ENCODE measurements at places on chromosomes 12 and 14.

DNA sequence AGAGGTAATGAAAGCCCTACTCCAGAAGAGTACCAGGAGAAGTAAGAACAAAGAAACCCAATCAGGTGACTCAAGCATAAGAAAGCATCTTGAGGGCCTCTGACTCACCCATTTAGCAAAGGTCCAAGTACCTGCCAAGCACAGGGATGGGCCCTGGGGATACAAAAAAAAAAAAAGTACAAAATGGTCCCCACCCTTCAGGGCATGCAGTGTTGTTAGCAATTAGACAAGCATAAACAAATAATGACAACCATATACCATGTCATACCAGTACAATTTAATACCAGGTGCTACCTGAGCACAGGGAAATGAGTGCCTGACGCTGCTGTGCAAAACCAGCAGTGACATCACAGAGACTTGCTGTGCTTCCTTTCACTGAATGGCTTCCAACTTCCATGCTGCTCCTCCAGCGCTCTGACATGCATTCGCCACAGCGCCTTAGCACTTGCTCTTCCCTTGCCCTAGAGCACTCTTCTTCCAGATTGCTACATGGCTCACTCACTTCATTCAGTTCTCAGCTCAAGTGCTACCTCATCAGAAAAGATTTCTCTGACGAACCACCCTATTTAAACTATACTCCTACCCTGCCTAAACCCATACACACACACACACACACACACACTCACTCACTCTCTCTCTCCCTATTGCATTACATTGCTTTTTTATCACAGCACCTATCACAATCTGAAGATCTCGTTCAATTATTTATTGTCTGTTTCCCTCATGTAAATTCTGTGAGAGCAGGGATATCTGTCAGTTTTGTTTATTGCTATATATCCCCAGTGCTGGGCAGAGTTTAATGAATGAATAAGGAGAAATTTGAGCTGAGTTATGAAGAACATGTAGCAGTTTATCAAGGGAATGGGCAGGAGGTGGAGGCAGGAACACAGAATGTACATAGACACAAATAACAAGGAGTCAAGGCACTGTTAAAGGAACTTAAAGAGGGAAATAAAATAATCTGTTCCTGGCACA is 12.9 kb upstream of the EPS8 start:
- no peak for DNase-seq

DNA sequence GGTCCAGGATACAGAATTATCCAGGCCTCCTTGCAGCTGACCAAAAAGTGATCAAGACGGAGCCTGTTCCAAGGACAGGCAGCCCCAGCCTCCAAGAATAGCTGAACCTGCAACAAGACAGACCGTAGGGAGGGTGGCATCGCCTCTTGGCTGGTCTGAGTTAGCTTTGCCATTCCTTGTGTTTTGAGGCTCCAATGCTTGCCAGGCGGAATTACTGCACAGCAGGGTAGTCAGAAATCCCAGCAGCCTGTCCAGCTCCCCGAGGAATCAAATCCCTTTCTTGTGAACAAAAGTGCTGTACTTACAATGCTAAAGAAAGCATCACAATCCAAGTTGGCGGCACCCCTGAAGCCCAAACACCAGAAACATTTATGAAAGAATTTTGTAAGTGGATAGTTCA is 246.9 kb downstream of the TMEM132C start:
- no peak for DNase-seq

GRCh38 chr12:100995771-100996170 is 201.2 kb downstream of the ANO4 start:
- DNase-seq, result no peak

DNA sequence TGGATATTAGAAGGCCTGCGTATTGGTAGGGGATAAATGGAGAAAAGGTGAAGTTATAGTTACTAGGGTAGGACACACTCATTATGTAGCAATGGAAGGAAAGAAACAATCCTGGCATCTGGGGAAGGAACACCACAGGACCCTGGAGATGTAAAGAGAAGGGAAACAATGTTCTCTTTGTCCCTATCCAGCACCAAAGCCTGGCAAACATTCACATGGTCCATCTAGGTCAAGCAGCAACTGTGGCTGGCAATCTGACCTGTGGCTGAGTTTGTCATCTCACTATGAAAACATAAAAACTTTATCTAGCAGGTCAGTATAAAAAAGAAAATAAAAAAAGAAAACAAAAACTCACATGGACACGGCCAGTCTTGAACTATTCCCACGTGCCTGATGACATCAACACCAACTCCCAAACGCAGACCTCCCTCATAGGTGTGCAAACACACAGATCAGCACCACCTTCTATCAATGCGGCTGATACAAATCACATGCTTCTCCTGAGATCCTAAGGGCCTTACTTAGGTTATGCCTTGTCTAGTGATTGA is 2.6 kb downstream of the POMT2 start:
- DNase-seq, result no peak

DNA sequence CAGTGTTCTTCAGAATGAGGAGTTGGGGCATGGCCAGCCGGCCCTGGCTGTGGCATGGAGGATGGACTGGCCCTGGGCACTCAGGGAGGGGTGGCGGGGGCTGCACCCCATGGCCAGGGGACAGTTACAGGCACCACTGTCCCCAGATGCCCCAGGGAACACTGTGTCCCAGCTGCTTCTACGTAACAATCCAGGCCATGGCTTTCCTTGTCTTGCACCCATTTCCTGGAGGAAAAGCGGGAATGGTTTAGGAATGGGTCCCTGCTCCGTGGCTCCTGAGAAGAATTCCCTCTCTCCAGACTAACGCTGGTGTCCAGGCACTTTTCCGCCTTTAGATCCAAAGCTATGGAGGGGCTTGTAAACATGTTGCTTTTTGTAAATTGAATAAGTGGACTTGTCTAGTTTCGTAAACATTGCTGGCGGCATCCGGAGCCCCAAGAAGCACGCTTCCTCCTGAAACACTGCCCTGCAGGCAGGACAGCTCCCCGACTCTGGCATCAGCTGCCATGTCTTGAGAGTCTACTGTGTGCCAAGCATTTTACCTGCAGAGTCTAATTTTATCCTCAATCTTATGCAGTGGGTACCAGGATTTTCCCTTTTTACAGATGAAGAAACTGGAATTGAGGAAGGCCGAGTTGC is 238.3 kb downstream of the SLC41A2 start:
- DNase-seq, result peak; percentile 68

DNA sequence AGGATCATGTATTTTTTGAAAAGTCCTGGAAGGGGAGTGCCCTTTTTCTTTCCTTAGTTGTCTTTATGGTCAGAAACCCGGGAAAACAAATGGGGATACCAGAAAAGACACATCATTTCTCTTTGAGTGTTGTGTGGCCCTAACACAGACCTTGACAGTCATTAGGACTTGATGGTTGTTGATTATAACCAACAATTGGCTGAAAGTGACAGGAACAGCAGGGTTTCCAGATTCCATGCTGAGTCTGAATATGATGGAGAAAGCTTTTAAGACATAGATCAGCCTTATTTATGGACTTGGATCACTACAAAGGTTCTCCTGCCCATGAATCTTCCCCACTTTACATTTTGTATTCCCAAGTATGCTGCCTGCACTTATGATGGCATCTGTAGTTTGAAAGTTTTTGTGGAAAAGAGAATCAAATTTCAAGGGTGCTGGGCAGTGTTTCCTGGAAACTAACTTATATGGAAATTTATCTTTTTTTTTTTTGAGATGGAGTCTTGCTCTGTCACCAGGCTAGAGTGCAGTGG is 30.4 kb downstream of the POLR3B start:
- DNase-seq, result no peak

DNA sequence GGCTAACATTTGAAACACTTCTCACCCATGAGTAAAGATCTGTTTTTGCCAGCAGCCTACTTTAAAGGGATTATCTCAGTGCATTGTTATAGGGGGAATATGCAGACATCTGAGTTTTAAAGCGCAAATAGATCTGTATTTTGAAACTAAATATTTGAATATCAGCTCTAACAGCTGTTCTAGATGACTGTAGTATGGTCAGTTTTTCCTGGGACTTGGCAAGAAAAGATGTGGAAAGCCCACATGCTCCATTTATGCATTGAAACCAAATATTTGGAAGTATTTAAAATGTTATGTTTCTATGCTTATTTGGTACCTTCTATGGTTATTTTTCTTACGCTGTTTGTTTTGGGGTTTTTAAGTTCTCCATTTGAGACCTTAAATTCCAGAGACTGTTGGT is 41.7 kb downstream of the RIC8B start:
- no peak for DNase-seq

- no peak for DNase-seq
Observed at GRCh38 chr12:126627596-126627995, 1562.4 kb downstream of the AACS start.

GRCh38 chr14:104888489-104889374 is 23.7 kb downstream of the CEP170B start:
- DNase-seq, result no peak

DNA sequence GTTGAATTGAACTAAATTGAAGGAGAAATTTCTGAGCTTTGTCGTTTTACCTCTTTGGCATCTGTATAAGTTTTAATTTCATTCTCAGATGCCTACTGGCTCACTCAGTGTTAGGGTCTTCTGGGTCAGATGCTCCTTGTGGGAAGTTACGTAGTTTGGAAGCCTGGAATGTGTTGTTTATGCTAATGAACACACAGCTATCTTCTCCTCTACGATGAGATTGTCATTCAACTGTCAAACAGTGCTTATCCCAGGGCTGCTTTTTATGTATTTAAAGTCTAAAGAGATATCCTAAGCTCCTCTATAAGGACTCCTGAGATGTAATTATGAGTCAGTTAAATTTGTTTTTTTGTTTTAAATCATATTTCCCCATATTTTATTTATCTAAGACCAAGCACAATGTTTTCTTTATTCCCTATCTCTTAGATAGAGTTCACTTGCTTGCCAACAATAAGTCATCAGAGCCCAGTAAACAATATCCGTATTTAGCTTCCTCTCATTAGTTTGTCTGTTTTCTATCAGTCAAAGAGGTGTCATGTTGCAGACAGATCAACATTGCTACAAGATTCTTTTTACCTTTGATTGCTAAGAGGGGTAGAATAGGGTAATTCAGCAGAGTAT is 368.0 kb upstream of the PDE3A start:
- no peak for DNase-seq

DNA sequence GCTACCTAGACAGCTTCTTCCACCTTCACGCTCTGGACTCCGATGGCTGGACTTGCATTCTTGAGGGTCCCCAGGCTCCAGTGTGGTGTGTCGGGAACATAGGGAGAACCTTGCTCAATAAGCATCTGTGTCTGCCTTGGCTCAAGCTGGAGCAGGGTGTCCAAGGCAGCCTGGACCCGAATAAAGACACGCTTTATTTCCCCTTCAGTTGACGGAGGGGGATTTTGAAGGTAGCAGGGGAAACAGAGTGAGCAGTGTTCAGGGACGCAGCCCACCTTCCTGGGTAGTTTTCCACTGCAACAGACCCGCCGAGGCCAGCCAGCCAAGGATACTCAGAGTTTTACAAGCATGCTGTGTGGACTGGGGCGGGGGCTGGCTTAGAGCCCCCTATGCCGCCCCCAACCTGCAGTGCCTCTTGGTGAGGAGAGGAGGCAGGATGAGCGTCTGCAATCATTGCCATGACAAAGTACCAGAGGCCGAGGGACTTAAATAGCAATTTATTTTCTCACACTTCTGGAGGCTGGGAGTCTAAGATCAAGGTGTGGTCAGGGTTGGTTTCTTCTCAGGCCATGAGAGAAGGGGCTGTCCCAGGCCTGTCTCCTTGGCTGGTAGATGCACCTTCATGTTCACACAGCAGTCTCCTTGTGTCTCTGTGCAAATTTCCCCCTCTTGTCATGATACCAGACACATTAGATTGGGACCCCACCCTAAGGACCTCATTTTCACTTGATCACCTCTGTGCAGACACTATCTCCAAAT is 201.2 kb downstream of the CHST11 start:
- DNase-seq, result no peak

- DNase-seq, result no peak
Observed at GRCh38 chr12:132476421-132476820, 13.5 kb upstream of the FBRSL1 start.

- no peak for DNase-seq
Observed at GRCh38 chr12:27965966-27966365, 6.6 kb downstream of the PTHLH start.

- DNase-seq, result peak; percentile 67
Observed at GRCh38 chr12:14962153-14962539, 745 bp upstream of the ARHGDIB start.

DNA sequence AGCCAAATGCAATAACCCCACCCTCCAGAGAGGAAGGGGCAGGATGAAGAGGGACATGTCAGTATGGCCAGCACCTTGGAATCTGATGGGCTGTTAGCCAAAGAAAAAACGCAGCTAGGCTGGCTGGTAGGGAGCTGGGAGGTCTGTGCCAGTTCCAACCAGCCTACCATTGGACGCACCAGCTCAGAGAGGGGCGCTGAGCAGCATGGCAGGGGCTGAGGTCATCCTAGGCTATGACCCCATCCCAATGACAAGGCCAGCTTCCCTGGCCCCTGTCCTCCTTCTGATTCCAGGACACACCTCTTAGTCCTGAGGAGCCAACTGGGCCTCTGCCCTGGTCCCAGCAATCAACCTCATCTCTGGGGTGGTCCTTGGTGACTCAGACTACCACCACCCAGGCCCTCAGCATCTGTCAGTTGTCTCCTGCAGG is 12.2 kb downstream of the ACTN1 start:
- DNase-seq, result peak; percentile 28

GRCh38 chr12:57006809-57007475 is 596 bp upstream of the ZBTB39 start:
- peak; percentile 56 for DNase-seq

DNA sequence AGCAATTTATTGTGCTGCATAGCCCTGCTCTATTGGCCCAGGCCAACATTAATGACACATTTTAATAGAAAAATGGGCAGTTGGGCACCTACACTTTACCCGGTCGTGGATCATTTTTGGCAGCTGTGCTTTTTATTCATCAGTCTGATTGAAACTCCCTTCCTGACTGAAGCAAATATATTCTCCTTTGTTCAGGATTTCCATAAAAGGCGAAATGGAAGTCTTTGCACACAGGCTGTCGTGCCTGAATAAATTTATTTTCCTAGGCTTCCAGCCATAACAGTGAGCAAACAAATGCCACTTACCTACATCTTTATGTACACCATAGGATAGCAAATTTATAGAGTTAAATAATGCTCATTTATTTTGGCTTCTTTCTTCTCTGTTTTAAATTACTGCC is 480.7 kb upstream of the DCN start:
- DNase-seq, result no peak

- DNase-seq, result no peak
Observed at GRCh38 chr12:75868501-75868900, 163.1 kb downstream of the PHLDA1 start.

- DNase-seq, result no peak
Observed at GRCh38 chr12:99985631-99986030, 895 bp upstream of the ANKS1B start.

DNA sequence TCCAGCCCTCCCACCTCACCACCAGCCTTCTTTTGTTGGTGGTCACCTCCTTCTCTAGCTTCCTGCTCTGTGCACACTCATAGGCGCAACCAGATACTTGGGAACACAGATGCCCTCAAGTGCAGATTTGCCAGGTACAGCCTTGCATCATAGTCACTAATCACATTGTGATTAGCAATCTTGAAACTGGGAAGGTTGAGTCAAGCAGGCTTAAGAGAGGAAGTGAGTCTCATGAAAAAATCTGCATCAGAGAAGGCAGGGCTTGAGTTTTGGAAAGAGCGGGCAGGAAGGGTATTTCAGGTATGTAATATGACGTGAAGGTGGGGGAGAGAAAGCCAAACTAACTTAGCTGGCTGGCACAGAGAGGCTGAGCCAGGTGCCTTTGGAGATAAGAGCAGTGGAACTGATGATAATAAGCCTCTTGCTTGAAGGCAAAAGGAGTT is 2.7 kb upstream of the RABGGTA start:
- peak; percentile 69 for DNase-seq

- DNase-seq, result no peak
Observed at GRCh38 chr14:32623300-32624093, 294.4 kb downstream of the AKAP6 start.

GRCh38 chr14:90368946-90369721 is 27.7 kb upstream of the CALM1 start:
- DNase-seq, result peak; percentile 25

Measured in hematopoietic multipotent progenitor cell treated with erythropoietin and hydrocortisone succinate and interleukin-3 and kit ligand, for 6 days (in vitro differentiated cells).